ENCODE measurements at places on chromosomes 12 and 14. TPM values are rescaled to one million over a fixed set of nuclear protein-coding genes. Genes with fewer than 3 reads are reported as not detected.

Gene SHMT2
- total RNA-seq, result 55.0 TPM

GRCh38 chr12:27207615-27208413 lies 36.3 kb upstream of the STK38L start:
- no peak for DNase-seq

- no peak for DNase-seq
Measured at GRCh38 chr12:27602516-27602915, 78.5 kb downstream of the PPFIBP1 start.

DNA sequence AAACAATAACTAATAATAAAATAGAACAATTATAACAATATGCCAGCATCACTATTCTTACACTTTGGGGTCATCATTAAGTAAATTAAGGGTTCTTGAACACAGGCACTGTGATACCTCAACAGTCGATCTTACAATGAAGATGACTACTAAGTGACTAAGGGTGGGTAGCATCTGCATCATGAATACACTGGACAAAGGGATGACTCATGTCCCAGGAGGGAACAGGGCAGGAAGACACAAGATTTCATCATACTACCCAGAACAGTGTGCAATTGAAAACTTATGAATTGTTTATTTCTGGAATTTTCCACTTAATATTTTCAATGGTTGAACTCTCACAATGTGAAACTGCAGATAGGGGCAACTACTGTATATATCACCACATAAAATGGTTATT lies 19.7 kb downstream of the TSPAN19 start:
- no peak for DNase-seq

Measured in omental fat pad (tissue), 4 donors.